ENCODE measurements at places on chromosomes 6 and 20.

- no peak for DNase-seq
Observed at GRCh38 chr20:4195499-4195898, 180.1 kb upstream of the RNF24 start.

DNA sequence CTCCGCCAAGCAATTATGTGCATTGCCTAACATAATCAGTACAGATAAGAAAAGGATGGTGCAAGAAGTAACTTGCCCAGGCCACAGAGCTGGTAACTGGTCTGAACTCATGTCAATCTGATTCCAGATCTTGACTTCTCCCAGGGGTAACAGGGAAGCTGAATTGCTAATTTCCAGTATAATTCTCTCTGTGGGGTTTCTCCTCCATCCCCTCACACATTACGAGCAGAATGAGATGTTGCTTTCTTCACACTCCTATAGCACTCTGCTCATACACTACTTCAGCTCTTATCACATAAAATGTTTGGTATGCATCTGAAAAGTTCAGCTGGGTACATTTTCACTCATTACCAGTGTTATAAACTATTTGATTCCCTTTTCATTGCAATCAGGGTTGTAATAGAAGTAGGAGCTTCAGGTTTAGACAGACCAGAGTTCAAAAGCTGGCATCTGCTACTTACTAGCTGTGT is 24.0 kb upstream of the LRRC1 start:
- DNase-seq, result no peak

DNA sequence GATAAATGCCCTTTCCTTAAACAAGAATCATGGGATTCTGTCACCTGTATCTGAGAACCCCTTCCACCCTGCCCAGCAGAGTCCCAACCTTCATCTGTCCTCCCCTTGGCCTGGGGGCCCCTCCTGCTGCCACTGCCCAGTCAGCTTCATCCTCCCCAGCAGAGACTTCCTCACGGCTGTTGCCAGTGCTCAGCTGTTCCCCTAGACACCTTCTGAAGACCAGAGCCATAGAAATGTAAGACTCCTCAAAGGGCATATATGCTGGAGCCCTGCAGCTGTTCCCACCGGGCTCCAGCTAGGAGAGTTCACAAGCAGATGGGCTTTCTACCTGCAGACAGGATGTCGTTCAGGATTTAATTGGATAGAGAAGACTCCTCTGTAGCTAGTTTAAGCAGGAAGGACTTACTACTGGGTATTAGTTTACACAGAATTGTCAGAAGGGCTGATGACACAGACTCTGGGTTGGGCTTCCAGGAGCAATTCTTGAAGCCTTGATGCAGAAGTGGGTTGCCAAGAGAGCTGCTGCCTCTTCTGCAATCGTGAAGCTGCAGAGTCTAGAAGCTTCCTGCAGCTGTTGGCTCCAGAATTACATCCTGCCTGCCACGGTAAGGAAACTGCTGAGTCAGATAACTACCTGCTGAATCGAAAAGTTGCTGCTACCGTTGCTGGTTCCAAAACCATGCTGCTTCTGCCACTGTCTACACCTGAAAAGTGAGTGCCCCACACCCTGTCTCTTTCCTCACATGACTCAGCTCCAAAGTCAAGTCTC is 57.1 kb upstream of the MLN start:
- DNase-seq, result no peak

DNA sequence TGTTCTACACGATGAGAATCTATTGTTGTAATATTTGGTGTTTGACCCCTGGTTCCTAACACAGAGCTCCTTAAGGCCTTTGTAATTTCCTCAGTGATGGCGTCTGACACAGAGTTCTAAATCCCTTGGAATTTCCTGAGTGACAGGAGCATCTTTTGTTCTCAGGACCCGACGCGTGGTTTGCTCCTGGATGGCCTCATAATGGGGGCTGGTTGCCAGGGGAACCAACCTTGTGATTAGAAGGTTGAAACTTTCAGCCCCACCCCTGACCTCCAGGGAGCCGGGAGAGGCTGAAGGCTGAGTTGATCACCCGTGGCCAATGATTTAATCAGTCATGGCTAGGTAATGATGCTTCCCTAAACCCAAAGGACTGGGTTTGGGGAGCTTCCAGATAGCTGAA is 20.5 kb upstream of the ZNF133 start:
- DNase-seq, result no peak

GRCh38 chr6:38671885-38672467 is 31.0 kb downstream of the GLO1 start:
- no peak for DNase-seq

- DNase-seq, result no peak
Observed at GRCh38 chr20:45456632-45457031, 12.9 kb upstream of the WFDC2 start.

- no peak for DNase-seq
Observed at GRCh38 chr6:107617341-107617932, 127.5 kb downstream of the SOBP start.

GRCh38 chr6:150004101-150004782 is 21.1 kb downstream of the RAET1L start:
- no peak for DNase-seq

- no peak for DNase-seq
Observed at GRCh38 chr20:58175836-58176235, 52.6 kb downstream of the ANKRD60 start.
